ENCODE measurements at places on chromosomes 3 and 15. TPM values are rescaled to one million over a fixed set of nuclear protein-coding genes. Genes with fewer than 3 reads are reported as not detected.

CELSR3 gene
- polyA plus RNA-seq = 1.9 TPM

LRRN1 gene
- 25.6 TPM for polyA plus RNA-seq

CHRNA7 gene
- polyA plus RNA-seq = 3.0 TPM

TMEM207 gene
- 1.5 TPM for polyA plus RNA-seq

GOLGA8S gene
- 0.05 TPM for polyA plus RNA-seq

GRCh38 chr3:197847866-197848401, 56.9 kb downstream of the LRCH3 start:
- peak; percentile 8 for DNase-seq

- peak; percentile 53 for DNase-seq
These were observed 42.1 kb downstream of the MAGI1 start for GRCh38 chr3:65996589-65996988.

DNA sequence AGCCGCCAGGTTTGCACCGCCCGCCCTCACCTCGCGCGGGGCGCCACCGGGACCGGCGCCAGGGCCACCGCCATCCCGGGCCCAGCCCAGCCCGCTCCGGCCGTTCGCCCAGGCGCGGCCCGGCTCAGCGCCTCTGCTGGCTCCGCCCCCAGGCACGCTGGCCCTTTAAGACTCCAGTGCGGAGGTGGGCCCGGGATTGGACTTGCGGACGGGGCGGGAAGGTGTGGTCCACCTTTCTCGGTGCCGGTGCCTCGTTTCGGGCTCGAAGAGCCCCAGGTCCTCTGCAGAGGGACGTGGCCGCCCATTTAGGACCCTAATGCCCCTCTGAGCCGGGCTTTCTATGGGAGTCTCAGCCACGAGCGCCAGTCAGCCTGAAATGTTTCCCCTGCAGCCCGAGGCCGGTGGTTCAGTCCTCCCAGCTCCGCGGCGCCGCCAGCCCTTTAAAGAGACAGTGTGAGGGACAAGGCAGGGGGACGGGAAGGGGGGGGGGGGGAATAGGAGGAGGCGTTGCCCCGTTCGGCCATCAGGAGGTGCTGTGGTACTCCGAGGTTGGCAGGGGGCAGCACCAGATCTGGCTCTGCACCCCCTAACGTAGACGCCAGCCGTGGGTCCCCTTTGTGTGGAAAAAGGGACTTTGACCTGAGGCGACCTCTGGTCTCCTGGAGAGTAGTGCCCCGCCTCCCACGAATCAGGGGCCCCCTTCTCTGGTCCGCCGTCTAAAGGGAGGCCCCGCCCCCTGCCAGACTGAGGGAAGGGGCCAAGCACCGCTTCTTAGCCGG, 1.0 kb downstream of the HYAL2 start:
- DNase-seq = peak; percentile 97

- DNase-seq = no peak
These were observed 24.7 kb downstream of the MBNL1 start for GRCh38 chr3:152293347-152294006.

GRCh38 chr15:88804257-88804656, 1.0 kb downstream of the ACAN start:
- DNase-seq = no peak

DNA sequence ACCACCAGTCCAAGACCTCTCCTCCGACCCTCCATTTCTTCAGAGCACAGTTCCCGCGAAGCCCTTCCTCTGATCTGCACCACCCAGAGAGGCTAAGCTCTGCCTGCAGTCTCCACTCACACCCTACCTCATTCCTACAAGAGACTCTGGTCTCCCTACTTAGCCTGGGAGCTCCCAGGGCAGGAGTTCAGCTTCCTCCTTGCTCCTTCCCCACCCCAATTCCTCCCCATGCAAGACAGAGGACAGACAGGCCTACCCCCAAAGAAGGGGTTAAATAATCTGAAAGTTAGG, 12.6 kb upstream of the VIPR1 start:
- no peak for DNase-seq

DNA sequence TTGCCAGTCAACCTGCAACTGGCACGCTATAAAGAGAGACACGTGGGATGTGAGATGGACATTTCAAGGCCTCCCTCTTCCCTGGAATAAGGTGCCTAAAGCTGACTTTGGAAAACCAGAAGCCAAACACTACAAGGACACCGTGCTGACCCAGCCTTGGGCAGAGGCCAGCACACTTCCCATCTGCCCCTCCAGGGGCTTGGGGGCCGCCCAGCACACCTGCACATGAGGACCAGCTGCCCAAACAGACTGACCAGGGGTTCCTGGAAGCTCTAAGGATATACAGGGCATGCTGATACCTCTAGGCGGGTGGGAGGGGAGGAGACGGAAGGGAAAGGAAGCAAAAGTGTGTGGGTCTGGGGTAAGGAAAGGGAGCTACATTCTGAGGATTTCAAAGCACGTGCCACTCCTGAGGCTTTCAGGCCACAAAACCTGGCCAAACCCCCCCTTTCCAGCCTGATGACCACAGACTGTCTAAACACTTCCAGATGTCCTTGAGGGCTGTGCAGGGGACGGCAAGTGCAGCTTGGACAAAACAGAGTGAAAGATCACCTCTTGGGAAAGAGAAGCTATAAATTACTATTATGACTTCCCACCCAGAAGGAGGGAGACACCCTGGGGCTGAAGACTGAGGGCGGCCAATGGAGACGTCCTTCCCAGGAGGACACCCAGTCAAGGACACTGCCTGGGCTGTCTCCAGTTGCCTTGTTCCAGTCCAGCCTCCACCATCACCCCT, 57.9 kb downstream of the ADCY5 start:
- no peak for DNase-seq

All from hepatocyte (in vitro differentiated cells).